Foreskin fibroblast (primary cell): ENCODE measurements at places on chromosomes 7 and 10.
A peak's percentile ranks its signal among the peaks of the same experiment; 100 is the strongest.

DNA sequence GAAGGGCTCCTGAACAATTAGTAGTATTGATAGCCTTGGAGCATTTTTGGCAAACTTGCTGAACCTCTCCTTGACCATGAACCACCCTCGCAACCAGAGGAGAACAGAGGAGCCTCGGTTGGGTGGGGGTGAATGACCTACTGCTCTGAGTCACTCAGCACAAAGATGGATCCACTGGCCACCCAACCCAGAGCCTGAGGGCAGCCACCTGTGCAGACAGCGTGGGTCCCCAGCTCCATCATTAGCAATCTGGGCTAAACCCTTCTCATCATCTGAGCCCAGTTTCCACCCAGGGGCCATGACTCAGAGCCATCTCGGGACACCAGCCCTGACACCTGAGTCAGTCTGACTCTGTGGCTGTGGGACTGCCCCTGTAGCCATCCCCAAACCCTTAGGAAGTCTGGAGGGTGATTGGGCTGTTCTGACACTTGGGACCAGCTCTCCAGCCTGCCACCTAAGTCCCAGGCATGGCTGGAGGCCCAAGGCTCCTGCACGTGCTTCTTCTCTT, 171.8 kb upstream of the GPR26 start:
- no peak for DNase-seq

GRCh38 chr7:135898226-135898625, 78.9 kb downstream of the MTPN start:
- DNase-seq, result no peak

DNA sequence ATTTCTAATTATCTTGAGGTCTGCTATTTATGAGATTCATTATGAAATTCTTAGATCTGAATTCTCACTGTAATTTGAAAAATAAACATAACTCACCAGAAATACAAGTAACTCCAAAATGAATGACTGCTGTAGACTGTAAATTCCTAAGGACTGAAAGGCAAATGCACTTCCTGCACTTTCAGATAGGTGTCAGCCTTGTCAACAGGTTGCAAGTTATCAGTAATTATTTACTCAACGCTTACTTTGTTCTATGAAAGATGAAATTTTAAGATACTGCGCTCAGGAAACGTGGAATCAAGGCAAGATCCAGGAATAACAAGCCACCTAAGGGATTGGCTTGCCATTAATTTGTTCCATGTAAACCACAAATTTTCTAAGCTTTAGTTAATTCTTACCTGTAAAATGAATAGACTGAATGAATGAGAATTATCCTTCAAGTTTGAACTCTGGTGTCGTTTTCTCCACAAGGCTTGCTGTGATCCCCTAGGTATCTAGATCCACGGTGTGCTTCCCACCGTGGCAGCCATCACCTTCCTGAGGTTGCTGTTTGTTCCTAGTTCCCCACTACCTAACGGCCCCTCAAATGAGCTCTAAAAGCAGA, 12.6 kb downstream of the DHX32 start:
- DNase-seq, result peak; percentile 60

- DNase-seq, result no peak
Observed at GRCh38 chr7:94605031-94605430, 50.9 kb downstream of the SGCE start.

DNA sequence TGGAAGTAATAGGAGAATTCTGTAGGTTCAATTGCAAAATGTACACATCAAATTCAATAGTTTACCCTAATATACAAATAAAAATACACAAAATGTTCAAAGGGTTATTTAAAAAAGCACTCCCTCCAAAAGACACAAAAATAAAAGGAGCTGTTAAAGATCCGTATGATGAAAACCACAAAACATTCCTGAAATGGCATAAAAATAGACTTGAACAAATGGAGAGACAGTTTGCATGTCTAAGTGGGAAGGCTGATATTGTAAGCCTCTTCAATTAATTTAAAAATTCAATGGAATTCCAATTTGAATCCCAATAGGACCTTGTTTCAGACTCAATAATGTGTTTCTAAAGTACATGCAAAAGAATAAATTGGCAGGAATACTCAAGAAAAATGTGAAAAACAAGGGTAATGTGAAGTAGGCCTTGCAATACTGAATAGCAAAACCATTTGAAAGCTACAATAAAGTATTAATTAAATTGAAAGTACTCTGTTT, 38.0 kb upstream of the INSYN2A start:
- no peak for DNase-seq

DNA sequence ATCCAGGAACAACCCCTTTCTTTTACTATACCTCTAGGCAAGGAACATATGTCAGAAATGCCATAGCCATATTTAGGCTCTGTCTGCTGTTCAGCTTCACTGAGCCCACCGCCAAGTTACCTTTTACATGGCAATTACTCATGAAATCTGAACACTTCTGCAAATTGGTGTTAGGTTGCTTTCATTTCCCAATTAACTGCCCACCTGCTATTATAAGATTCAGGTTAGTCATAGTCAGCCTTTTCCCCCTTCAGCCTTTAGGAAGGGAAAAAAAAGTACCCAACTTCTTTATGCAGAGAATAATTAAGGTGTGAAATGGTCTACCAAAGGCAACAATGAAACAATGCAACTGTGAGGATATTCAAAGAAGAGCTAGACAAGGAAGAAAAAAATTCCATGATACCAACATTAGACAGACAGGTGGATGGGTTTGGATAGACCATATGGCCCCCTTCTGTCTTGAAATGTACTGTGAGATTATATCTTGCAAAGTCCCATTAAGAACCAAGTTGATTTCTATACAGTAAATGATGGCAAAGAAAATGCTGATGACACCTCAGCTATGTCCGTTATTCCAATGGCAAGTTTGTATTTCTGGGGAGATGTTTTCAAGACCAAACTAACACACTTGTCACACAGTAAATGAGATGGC, 442.1 kb upstream of the NRP1 start:
- DNase-seq, result no peak

DNA sequence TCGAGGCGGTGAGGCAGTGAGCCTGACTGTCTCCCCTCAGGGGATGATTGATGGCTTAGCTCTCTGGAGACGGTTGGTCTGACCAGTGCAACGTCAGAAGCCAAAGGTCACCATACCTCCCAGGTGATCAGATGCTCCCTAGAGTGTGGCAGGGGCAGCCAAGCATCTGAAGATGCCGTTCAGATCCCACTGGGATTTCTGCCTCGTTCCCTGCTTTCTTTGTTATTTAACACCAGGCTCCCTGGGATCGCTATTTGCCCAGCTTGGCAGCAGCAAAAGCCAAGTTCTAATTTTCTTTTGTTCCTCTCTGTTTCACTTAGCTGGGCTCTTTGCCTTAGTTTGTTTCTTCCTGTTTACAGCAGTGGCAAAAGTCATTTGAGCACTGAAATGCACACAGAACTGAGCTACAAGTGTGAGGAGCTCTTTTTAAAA, 53.5 kb upstream of the SVIL start:
- DNase-seq, result no peak

GRCh38 chr7:117077658-117078057, 124.4 kb downstream of the ST7 start:
- no peak for DNase-seq

DNA sequence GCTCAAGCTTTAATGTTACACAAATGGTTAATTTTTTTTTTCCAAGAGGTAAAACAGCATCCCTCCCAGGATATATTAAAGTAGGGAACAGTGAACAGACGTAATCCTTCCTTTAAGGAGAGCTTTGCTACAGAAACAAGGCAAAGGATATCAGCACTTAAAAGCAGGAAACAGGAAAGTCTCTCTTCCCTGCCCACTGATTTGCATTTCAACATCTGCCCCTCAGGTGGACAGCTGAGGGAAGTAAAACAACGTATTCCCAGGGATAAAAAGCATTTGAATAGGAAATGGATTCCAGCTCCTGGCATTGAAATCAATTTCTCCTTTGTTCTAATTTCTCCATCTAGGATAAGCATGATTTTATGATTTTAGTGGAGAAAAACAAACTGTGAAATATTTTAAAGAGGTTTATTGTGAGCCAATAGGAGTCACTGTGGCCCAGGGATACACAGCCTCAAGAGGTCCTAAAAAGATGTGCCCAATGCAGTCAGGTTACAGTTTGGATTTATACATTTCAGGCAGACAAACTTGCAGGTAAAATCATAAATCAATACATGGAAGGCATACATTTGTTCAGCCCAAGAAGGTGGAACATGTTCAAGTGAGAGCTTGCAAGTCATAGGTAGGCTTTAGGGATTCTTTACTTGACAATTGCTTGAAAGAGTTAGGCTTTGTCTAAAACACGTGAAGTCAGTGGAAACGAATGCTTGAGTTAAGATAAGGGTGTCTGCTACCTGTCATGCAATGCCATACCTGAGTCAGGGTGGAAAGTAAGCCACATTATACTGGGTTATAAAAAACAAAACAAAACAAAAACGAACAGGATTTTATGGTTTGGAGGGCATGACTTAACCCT, 286.2 kb upstream of the VWC2 start:
- DNase-seq, result no peak

DNA sequence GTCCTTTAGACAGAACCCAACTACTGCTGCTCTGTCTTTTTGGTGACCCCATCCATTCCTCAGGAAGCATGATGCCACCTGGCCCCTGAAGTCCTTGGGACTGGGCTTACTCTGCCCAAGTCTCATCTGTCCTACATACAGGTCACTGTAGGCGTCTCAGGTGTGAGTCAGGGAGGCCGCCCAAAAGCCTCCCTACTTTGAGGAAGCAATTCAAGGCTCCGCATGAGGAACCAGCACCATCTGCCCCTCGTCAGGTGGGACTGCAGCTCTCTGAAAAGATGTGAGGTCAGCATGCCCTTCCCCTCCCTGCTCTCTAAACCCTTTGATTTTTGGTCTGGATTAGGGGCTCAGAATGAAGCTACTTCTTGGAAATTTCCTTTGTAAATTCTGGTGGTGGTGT, 354.8 kb downstream of the CXCL12 start:
- no peak for DNase-seq

DNA sequence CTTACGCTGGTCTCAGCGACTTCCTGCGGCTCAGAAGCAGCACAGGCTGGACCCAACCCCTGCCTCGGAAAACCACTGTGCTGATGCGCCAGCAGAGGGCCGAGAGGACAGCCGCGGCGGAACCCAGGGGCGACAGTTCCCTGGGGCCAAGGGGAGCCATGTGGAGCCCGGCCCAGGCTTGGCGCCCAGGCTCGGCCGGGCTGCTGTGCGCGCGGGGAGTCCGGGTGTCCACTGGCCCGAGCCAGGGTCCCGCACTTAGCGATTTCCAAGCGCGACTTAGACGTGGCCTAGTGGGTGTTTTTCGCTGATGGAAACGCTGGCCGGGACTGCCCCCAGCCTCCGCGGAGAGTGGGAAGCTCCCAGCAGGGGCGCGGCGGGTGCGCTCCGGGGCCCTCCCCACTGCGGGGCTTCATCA, 18.6 kb upstream of the ZNF32 start:
- peak; percentile 58 for DNase-seq

DNA sequence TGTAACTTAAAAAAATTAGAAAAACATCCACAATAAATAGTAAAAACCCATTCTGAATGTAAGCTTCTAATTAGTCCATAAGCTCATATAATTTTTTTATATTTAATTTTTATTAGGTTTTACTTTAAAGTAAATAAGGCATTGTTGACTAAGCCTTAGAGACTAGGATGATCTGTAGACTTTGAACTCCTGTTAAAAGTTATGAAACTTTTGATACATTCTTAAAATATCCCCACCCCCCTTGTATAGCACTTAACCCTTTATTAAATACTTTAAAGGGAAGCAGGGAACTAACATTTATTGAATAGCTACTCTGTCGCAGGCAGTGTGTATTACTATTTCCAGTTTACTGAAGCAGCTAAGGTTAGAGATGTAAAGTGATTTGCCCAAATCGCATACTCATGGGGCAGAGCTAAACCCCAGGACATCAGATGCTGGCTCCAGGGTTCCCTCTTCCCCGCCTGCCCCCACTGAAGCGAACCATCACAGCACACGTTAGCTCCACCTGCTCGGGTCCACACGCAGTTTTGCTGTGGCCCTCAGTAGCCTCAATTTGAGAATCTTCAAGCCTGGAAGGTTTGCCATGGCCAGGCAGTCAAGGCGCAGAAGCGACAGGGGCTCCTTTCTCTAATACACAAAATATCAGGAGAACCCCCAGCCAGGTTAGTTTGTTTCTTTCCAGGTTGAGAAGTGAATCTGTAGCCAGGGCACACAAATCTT, 762 bp downstream of the PON1 start:
- DNase-seq, result no peak

DNA sequence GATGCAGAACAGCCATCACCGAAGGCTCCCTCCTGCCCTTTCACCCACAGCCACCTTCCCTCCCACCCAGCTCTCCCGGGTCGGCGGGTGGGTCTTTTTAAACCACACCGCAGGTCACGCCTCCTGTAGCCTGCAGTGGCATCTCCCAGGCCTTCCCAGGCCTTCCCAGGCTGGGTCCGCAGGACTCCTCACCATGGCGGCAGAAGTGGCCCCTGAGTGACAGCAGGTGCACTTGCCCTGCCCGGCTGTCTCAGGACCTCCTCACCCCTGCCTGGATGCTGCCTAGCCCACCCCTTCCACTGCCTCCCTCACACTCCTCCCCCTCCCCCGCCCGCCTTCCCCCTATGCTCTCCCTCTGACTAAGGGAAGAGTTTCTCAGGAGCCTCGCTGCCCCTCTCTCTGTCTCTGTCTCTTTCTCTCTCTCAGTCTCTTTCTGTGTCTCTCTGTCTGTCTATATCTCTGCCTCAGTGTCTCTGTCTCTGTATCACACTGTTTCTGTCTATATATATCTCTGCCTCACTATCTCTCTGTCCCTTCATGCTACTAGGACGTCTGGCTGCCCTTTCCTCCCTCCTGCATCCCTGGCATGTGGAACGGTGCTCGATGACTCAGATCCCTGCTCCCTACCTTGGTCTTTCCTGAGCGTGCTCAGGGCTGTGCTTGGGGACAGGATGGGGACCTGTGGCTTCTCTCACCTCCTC, 57.5 kb downstream of the GLRX3 start:
- no peak for DNase-seq

GRCh38 chr7:116167177-116167576, 43.2 kb upstream of the TES start:
- no peak for DNase-seq

DNA sequence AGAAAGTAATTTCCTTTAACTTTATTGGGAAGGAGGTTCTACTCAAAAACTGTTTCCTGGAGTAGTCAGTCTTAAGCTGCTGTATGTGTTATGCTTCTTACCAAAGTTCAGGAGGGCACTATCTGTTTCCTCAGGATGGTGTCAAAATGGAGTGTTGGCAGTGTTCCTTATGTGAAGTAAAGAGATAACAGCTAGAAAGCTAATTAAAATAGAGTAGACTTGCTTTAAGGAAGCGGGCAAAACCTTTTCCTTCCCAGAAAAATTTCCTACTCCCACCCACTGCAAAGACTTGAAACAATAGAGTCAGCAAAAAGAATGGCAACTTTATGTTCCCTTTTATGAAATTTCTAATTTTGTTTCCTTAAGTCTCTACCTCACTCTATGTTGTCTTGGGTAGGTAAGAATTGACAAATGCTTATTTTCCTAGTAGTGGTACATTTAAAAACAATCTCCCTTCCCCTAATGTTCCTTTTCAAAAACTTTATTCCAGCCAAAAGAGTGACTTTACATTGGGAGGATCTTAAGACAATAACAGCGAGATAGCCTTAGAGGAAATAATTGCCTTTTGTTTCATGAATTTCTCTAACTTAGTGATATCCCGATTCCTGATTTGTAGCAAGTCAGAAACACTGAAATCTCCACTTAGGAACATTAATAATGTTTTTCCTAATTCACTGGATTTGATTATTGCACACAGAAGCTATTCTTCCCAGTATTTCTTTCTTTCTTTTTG, 26.5 kb upstream of the ENTPD1 start:
- no peak for DNase-seq
